ENCODE measurements at places on chromosomes 3 and 15.
A peak's percentile ranks its signal among the peaks of the same experiment; 100 is the strongest.

GRCh38 chr3:30292192-30292893 lies 314.1 kb upstream of the TGFBR2 start:
- DNase-seq: no peak

DNA sequence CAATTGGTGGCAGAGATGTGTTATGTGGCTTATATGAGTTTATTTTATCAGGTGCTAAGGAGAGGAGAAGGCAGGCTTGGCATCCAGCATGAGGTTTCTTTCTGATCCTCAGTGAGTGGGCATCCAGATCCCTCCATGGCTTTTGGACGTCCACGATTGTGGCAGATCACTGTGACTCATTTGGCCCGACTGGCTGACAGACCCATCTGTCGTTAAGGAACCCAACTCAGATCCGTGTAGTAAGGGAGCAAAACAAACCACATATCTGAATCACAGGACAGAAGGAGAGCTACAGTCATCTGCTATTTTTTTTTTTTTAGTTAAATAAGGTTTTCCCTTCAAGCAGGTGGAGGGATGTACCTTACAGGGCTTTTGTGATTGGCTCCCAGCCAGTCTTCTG lies 197.0 kb upstream of the KCNH8 start:
- DNase-seq: no peak

DNA sequence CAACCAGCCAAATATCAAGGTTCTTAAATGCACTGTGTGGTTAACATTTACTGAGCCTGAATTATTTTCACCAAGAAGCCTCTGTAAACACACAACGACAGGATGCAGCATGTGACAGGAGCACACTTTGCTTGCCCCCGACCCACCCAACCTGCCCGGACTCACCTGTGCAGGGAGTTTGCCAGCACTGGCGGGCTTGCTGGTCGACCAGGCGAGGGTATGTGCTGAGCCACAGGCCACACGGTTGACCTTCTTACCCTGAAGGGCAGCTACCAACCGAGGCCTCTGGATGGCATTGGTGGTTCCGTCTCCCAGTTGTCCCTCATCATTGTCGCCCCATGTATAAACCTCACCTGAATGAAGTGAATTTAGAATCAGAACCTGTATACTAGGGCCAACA lies 25.7 kb upstream of the OCA2 start:
- DNase-seq: no peak

- no peak for DNase-seq
Measured at GRCh38 chr3:195811756-195812155, at the start of gene MUC4. Gene MUC4 (minus strand): TSS chr3:195811929. CDS start chr3:195811817, 112 bp downstream.

- DNase-seq: peak; percentile 24
Measured at GRCh38 chr3:53375019-53375418, 27.7 kb upstream of the DCP1A start.

DNA sequence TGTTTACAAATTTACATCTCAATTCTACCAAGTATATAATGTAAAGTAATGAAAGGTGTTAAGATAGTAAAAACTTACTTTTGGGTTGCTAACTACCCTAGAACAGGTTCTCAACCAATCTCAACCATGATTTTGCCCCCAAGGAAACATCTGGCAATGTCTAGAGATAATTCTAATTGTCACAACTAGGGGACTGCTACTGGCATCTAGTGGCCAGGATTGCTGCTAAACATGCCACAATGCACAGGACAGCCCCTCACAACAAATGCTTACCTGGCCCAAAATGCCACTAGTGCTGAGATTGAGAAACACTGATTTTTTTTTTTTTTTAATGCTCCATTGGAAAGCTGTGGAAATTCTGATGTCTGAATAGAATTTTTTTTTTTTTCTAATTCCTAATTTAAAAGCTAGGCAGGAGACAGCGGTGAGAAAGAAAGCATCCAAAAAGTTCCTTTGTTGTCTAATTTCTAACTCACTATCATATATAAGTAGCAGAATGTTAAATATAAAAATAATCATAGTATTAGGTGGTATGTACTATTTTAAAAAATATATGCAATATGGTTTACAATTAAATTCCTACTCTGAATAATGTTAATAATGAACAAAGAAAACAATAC lies 81.5 kb downstream of the TJP1 start:
- no peak for DNase-seq

DNA sequence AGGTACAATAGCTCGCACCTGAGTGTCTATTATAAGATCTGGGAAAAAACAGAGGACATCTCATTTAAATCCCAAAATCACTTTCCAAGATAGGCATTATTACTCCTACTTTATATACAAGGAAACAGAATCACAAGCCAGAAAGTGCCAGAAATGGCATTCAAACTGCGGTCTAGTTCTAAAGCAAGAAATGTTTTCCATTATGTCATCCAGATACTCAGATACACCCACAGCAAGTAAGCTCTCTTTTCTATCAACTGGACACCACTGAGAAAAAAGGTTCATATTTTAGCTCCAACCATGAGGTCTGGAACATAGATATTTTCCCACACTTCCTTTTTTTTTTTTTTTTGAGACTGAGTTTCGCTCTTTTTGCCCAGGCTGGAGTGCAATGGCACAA lies 8.1 kb downstream of the SLC33A1 start:
- DNase-seq: no peak

DNA sequence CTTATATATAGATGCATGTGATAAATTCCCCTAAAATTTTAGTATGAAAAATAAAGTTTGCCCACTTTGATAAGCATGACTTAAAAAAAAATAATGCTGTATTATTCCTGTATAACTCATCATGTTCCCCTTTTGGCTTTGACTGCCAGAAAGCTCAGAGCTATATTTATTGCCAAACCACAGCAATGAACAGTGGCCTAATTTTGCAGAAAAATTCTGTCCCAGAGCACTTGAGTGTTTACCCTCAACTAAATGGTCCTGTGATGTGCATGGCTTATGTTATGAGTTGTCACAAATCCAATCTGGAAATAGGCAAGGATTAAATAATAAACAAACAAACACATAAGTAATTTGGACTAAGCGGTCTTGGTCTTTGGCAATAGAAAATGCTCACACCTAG lies 276.7 kb downstream of the SLC9A9 start:
- no peak for DNase-seq

- DNase-seq: no peak
Measured at GRCh38 chr3:89314454-89315098, 207.2 kb downstream of the EPHA3 start.

GRCh38 chr15:85276508-85276907 lies 103.9 kb upstream of the AKAP13 start:
- DNase-seq: no peak

DNA sequence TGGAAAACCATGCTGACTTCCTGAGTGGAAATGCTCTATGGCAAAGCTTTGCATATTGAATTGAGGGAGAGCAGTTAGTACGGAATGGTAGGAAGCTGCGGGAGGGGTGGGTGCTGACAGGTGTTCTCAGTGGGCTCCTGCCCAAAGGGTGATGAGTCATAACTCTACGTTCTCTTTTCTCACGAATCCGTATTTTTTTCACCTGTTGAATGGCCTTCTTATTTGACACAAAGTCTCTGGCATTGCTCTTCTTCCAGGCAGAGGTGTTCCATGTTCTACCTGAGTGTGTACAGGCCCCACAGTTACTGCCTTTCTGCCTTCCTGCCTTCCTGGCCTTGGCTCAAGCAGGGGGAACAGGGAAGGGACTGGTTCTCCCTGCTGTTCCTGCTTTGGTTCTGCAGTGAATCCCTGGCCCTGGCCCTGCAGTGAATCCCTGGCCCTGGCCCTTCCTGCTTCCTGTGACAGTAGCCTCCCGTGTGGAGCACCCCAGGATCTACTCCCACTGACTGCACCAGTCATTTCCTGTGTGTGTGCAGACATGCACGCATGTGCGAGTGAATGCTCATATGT lies 31.9 kb downstream of the TRAK1 start:
- DNase-seq: no peak

- peak; percentile 22 for DNase-seq
Measured at GRCh38 chr3:38038447-38038911, 529 bp upstream of the DLEC1 start.

GRCh38 chr3:133833267-133833666 lies 27.7 kb downstream of the SRPRB start:
- no peak for DNase-seq

GRCh38 chr15:49038382-49038781 lies 7.9 kb downstream of the SECISBP2L start:
- no peak for DNase-seq

DNA sequence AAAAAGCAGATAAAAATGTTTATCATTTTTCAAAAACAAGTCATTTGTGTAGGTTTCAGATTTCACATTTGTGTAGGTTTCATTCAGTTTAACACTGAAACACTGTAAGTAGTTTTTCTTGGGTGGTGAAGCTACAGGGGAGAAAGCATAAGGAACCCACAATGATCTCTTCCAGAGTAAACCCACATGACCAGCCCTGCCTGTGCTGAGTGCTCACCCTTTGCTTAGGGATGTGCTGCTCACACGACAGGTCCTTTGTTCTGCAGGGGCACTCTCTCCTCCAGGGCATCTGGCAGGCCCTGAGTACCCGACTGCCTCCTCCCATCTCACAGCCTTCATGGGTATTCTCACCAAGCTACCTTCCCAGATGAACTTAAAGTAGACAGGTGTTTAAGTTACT lies 28.9 kb downstream of the ZXDC start:
- DNase-seq: no peak

DNA sequence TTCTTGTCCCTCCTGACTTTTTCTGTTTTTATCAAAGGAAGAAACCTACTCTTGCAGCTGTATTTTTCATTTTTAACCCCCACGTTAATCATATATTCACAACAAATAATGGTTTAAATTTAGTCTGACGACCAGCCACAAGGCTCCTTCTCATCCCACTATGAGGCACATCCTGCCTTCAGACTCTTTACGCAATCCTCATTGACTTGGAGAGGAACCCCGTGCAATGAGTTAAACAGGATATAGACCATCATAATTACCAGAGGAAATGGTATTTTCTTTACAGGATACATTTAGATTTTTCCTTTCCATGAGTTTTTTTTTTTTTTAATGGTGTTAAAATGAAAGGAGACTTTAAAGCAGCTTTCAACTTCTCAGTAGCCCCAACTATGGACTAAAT lies 68.5 kb downstream of the WWTR1 start:
- no peak for DNase-seq

DNA sequence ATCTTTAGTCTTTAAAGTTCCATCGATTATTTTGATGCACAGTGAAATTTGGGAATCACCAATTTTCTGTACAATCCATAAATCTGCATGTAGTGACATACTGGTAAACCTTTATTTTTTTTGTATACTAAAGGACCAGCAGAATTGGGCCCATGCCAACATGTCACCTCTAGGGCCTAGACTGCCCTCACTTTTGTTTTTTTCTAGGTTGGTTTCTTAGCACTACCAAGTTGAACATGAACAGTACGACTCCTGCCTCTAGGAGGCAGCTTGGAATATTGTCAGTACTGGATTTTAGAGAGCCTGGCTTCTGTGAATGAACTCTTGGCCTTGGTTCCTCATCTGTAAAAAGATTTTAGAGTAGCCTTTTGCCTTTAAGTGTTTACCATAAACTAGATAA lies 32.3 kb downstream of the NKIRAS1 start:
- DNase-seq: no peak

GRCh38 chr3:72839057-72839456 lies 9.2 kb downstream of the SHQ1 start:
- no peak for DNase-seq

GRCh38 chr3:121126033-121126706 lies 218.2 kb downstream of the STXBP5L start:
- DNase-seq: no peak

- no peak for DNase-seq
Measured at GRCh38 chr3:34034840-34035239, 236.4 kb downstream of the PDCD6IP start.

- no peak for DNase-seq
Measured at GRCh38 chr3:106365061-106365691, 496.4 kb upstream of the CBLB start.

GRCh38 chr3:132682201-132682600 lies 22.1 kb downstream of the UBA5 start:
- DNase-seq: no peak

- no peak for DNase-seq
Measured at GRCh38 chr15:79053894-79054293, 36.7 kb downstream of the RASGRF1 start.

DNA sequence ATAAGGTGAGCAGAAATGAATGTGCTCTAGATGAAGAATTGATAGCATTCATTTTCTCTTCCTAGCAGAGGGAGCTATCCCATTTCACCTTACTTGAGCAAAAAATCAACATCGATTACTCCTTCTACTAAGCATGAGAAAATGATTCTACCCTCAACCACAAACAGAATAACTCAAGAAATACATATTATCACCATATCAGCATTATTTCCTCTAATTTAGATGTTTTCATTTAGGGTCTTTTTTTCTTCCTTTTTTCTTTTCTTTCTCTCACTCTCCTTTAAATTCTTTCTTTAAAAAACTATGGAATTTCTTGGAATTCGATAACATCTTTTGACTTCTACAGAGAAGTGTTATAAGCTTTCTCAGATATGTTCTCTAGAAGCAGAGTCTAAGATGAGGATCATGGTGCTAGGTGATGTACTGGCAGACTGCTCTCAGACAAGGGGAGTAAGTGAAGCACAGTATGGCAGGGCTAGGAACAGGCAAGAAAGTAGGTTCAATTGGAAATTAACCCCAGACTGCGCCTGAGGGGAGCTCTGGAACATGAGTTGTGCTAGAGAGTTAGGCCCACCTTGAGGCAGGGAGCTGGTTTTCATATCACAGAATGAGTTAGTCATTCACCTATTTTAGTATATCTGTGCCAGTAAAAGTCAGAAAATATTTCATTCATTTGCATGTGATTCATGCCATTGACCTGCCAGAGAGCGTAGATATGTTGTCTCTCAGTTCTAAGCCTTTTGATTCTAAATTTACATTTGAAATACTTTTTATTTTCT lies 279.2 kb upstream of the KCNH8 start:
- no peak for DNase-seq

DNA sequence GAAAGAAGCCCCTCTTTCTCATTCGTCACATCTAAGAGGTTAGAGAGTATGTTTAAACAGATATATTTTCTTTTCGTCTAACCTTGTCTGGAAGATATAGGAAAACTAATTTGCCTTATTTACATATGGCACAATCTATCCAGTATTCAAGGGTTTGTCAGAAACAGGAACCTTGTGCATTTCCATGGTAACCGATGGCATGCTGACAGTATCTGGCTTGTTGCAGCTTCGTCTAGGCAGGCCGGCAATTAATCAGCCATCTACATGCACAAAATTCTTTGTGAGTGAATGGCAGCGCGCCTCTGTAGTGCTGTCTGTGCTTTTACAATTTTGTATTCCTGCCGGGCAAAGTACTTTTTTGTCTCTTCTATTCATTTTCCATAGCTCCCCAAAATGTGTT lies 294.0 kb upstream of the SOX2 start:
- no peak for DNase-seq

- no peak for DNase-seq
Measured at GRCh38 chr15:76945494-76946093, 14.0 kb downstream of the RCN2 start.

DNA sequence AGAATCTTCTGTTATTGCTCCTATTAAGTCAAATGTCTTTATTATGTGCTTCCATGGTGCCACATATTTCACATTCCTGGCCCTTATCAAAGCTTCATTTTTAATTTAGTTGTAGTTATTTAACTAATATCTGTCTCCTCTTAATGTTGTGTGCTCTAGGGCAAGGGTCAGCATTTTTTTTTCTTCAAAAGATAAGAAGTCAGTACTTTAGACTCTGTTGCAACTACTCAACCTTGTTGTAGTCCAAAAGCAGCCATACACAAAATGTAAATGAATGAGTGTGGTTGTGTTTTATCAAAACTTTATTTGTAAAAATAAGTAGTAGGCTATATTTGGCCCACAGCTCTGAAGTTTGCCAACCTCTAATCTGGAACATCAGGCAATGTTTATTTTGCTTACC lies 394.7 kb upstream of the CBLB start:
- no peak for DNase-seq

Data from effector memory CD8-positive, alpha-beta T cell (primary cell).